ENCODE measurements at places on chromosomes 16 and 17. TPM values are rescaled to one million over a fixed set of nuclear protein-coding genes. Genes with fewer than 3 reads are reported as not detected.

DNA sequence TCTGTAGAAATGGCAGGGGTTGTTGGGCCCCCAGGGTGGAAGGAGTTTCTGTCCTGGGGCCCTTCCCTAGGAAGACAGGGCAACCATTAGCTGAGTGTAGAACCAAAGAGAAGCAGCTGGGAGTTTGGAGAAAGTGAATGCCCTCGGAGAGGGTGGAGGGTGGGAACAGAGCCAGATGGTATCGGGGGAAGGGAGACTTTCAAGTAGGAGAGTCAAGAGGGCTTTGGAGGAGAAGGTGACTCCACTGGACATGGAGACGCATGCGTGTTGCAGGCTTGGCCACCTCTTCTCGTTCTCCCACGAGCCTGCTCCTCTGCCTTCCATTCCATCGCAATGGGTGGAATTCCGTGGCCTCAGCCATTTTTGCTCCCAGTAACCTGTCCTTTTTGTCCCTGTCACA is 19.4 kb downstream of the SLC47A1 start:
- H3K4me1 ChIP-seq, result no peaks in the 10 kb centered on the region
- H3K4me3 ChIP-seq, result no peak overlapping the region
- H3K36me3 ChIP-seq, result no peaks in the 10 kb centered on the region
- H3K27ac ChIP-seq, result no peak overlapping the region

The IRX5 gene
- total RNA-seq, result not detected

GRCh38 chr16:72122916-72123315 is 29.3 kb downstream of the DHX38 start:
- H3K36me3 ChIP-seq, result no peaks in the 10 kb centered on the region
- no peaks in the 10 kb centered on the region for H3K4me1 ChIP-seq
- no peak overlapping the region for H3K4me3 ChIP-seq
- no peak for DNase-seq
- H3K27ac ChIP-seq, result no peak overlapping the region
- no peaks in the 10 kb centered on the region for H3K27me3 ChIP-seq

DNA sequence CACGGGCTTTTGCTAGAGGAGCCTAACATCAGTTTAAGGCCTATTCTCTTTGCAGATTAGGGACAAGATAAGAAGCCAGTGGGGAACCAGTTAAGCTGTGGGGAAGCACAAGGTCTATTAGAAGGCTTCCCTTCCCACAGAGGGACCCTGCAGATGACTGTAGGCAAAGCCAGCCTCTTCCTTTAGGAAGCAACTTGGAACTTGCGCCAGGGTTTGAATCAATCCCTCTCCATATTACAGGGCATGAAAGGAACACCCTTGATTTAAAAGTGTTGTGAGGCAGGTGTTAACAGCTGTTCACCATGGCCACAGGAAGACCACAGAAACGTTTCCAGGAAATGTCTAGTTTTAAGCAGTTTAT is 77.3 kb downstream of the RPTOR start:
- no peaks in the 10 kb centered on the region for H3K27me3 ChIP-seq
- no peaks in the 10 kb centered on the region for H3K36me3 ChIP-seq
- no peak overlapping the region for H3K27ac ChIP-seq
- no peak overlapping the region for H3K4me3 ChIP-seq
- DNase-seq, result no peak

The TBC1D16 gene
- 0.56 TPM for total RNA-seq

- H3K4me3 ChIP-seq, result peak overlapping the region; percentile 36
- peak overlapping the region; percentile 71 for H3K27ac ChIP-seq
- no peaks in the 10 kb centered on the region for H3K36me3 ChIP-seq
- peak; percentile 83 for DNase-seq
- no peaks in the 10 kb centered on the region for H3K27me3 ChIP-seq
Observed at GRCh38 chr16:11354733-11355574, 9.7 kb downstream of the RMI2 start.

GRCh38 chr16:67655363-67655762 is 4.7 kb downstream of the ACD start:
- no peaks in the 10 kb centered on the region for H3K27me3 ChIP-seq
- no peak for DNase-seq
- H3K36me3 ChIP-seq, result peaks cover 23% of the 10 kb centered on the region

The SLC9A5 gene
- total RNA-seq, result 1.7 TPM

- H3K36me3 ChIP-seq, result no peaks in the 10 kb centered on the region
- H3K4me1 ChIP-seq, result peaks cover 35% of the 10 kb centered on the region
- no peaks in the 10 kb centered on the region for H3K27me3 ChIP-seq
Observed at GRCh38 chr16:3089717-3090592, 9.1 kb downstream of the ZSCAN10 start.

- H3K36me3 ChIP-seq, result no peaks in the 10 kb centered on the region
- H3K27ac ChIP-seq, result peak overlapping the region; percentile 69
- DNase-seq, result no peak
- peaks cover 3% of the 10 kb centered on the region for H3K4me1 ChIP-seq
- H3K4me3 ChIP-seq, result peak overlapping the region; percentile 67
- no peaks in the 10 kb centered on the region for H3K27me3 ChIP-seq
Observed at GRCh38 chr16:14284930-14285512, 213.9 kb downstream of the MRTFB start.

GRCh38 chr16:22297871-22298733 is 893 bp downstream of the POLR3E start:
- H3K27ac ChIP-seq, result peak overlapping the region; percentile 99
- peak overlapping the region; percentile 66 for H3K4me3 ChIP-seq
- peak; percentile 89 for DNase-seq
- no peaks in the 10 kb centered on the region for H3K36me3 ChIP-seq
- H3K4me1 ChIP-seq, result peaks cover 18% of the 10 kb centered on the region

- no peak overlapping the region for H3K27ac ChIP-seq
- DNase-seq, result no peak
- H3K4me3 ChIP-seq, result no peak overlapping the region
- H3K36me3 ChIP-seq, result no peaks in the 10 kb centered on the region
Observed at GRCh38 chr17:16573466-16573865, 4.5 kb upstream of the ZNF287 start.

DNA sequence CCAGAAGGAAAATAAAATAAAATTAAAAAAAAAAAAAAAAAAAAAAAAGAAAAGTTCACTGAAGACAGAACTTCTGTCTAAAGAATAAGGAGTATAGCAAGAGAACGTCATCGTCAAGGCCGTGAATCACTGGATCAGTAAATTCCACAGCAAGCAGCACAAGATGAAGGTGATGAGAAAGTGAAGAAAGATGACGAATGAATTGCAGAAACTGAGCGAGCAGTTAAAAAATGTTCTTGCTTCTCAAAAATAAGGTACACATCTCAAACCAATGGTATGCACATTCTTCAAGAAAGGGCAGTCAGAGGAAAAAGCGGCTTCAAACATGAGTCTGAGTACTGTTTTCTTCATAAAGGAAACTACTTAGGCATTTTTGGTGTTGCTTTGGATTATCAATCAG is 104.7 kb downstream of the SMG6 start:
- no peak overlapping the region for H3K4me3 ChIP-seq
- no peak overlapping the region for H3K27ac ChIP-seq
- H3K27me3 ChIP-seq, result no peaks in the 10 kb centered on the region
- no peaks in the 10 kb centered on the region for H3K36me3 ChIP-seq
- no peak for DNase-seq
- H3K4me1 ChIP-seq, result no peaks in the 10 kb centered on the region

The TMC5 gene
- total RNA-seq, result not detected

The BEAN1 gene
- total RNA-seq, result not detected

The CCDC78 gene
- total RNA-seq, result 2.6 TPM

DNA sequence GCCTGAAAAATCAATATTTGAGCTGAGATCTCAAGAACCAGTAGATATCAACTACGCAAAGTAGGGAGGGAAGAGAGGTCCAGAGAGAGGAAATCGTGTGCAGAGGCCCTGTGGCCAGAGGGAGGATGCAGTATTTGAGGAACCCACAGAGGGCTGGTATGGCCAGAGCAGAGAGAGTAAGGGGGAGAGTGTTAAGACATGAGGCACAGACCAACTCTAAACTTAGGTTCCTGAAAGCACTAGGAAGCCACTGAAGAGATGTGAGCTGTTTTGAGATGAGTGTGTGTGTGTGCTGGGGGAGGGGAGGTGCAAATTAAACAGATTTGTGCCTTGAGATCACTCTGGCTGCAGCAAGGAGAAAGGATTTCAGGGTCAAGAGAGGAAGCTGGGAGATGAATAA is 10.9 kb downstream of the SLC13A2 start:
- H3K27me3 ChIP-seq, result no peaks in the 10 kb centered on the region
- no peak for DNase-seq
- no peak overlapping the region for H3K4me3 ChIP-seq

- no peaks in the 10 kb centered on the region for H3K36me3 ChIP-seq
- no peak overlapping the region for H3K4me3 ChIP-seq
- H3K4me1 ChIP-seq, result no peaks in the 10 kb centered on the region
- no peak for DNase-seq
Observed at GRCh38 chr16:81595629-81596292, 151.2 kb downstream of the CMIP start.
